ENCODE measurements at places on chromosomes 4 and X. TPM values are rescaled to one million over a fixed set of nuclear protein-coding genes. Genes with fewer than 3 reads are reported as not detected.

The NUDT11 gene
- 12.1 TPM for total RNA-seq

The HHIP gene
- total RNA-seq, result 1.7 TPM

The TEX11 gene
- total RNA-seq, result not detected

The GLOD5 gene
- not detected for total RNA-seq

The TLR2 gene
- 0.32 TPM for total RNA-seq

The NUP62CL gene
- under 0.01 TPM for total RNA-seq

The CHST7 gene
- total RNA-seq, result 10.0 TPM

The SLITRK2 gene
- not detected for total RNA-seq

The ACE2 gene
- not detected for total RNA-seq

The GALNTL6 gene
- not detected for total RNA-seq

The DUSP9 gene
- total RNA-seq, result not detected

The SERPINA7 gene
- total RNA-seq, result not detected

The XAGE5 gene
- total RNA-seq, result not detected

The HAND2 gene
- 45.4 TPM for total RNA-seq

The PITX2 gene
- 7.8 TPM for total RNA-seq

The XPNPEP2 gene
- not detected for total RNA-seq

The CXCL3 gene
- total RNA-seq, result 3.0 TPM

The FAM47E gene
- 0.86 TPM for total RNA-seq

The PFKFB1 gene
- total RNA-seq, result not detected

The CNOT6L gene
- total RNA-seq, result 13.5 TPM

The ZNF41 gene
- total RNA-seq, result 12.5 TPM

The TBC1D1 gene
- total RNA-seq, result 101 TPM

The ANXA3 gene
- 27.4 TPM for total RNA-seq

Data from fibroblast of villous mesenchyme (primary cell).